ENCODE measurements at places on chromosomes 1 and 21.

DNA sequence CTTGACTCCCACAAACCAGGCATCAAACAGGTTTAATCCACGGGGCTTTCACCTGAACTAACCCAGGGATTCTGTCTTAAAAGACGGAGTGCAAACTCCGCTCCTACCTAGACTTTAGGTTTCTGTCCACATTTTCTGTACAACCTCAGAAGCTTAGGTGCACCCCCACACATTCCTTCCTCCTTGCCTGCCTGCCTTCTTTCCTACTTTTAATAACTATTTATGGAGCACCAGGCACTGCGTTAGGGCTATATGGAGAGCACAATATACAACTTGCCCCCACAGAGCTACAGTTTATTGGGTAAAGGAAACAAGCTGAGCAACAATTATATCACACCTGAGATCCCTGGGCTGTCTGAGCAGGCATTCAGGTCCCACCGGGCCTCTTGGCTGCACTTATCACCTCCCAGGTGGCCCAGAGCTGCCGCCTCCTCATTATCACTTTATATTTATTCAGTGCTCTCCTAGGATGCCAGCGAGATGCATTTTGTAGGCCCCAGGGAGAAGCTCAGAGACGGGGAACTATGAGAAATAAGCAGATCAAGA, 64.1 kb downstream of the DNTTIP2 start:
- no peak for DNase-seq

DNA sequence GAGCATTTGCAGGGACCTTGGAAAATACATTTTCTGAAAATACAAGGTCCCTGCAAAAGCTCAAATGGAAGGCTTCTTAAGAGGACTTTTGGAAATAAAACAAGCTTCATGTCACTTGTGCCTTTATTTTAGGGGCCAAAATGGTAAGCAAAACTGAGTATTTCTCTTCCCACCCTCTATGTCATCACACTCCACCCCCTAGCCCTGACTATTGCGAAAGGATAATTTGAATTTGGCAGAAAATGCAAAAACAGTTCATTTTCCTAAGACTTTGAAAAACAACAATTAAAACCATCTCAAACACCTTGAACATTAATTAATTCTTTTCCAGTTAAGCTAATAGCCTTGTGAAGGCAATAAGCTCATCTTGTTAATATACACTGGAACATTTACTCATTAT, 201.7 kb downstream of the TM2D1 start:
- no peak for DNase-seq

GRCh38 chr1:27010226-27010994, 2.2 kb downstream of the TENT5B start:
- DNase-seq, result no peak

GRCh38 chr1:171280599-171280998, 32.3 kb downstream of the FMO1 start:
- no peak for DNase-seq

DNA sequence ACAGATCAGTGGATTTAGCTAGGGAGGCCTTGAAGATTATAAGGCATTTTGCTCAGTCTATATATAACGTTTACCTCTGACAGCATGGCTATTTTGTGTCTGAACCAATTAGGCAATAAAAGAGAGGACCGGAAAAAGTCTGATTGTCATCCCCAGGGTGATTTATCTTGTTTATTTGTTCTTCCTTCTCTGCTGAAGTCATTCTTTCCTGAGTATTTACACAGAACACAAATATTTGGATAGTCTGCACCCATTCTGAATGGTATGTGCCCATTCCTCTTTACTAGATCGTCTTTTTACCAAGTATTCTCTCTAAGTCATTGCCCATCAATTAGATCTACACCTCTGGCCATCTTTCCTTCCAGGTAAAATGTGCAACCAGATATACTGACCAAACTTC, 1602.9 kb downstream of the KCNT2 start:
- DNase-seq, result no peak

DNA sequence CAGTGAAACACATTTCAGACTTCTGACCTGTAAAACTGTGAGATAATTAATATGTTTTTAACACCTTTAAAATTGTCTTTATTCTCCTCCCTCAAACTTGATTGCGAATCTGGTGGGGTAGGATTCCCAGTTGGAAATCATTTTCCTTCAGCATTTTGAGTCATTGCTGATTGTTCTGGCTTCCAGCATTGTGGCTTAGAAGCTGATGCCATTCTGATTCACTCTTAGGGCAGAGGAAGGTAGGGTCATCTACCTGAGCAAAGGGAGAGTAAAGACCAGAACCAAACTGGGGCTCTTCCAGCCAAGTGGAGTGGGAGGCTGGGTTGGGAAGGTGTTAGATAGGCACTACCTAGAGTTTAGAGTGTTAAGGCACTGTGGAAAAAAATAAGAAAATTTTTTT, 61.2 kb downstream of the MPZL1 start:
- no peak for DNase-seq

GRCh38 chr1:115168026-115168425, 78.7 kb upstream of the TSPAN2 start:
- DNase-seq, result no peak

Data from stimulated activated CD4-positive, alpha-beta T cell treated with anti-CD3 and anti-CD28 coated beads, Interleukin-12 subunit alpha, Interleukin-12 subunit beta, amount 100 ng/mL, for 24 hours (primary cell).